ENCODE measurements at places on chromosomes 5 and 9. TPM values are rescaled to one million over a fixed set of nuclear protein-coding genes. Genes with fewer than 3 reads are reported as not detected.

DNA sequence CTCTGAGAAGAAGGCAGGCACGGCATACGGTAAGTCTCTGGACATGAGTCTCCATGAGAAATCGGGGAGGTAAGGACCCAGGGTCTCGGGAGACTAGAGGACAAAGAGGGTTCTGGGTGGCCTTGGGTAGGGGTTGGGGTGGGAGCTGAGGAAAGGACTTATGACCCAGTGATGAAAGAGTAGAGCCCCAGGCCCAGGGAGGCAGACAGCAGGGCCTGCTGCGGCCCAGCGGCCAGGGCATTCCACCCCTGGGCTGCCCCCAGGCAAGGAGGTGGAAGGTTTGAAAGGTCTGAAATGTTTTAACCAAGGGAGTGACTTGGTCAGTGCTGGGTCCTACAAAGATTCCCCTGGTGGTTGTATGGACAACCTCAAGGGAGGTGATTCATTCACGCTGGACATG lies 89.1 kb downstream of the CRB2 start:
- no peak for DNase-seq
- H3K36me3 ChIP-seq: no peaks in the 10 kb centered on the region
- H3K4me1 ChIP-seq: peaks cover 4% of the 10 kb centered on the region
- H3K4me3 ChIP-seq: no peak overlapping the region
- no peaks in the 10 kb centered on the region for H3K27me3 ChIP-seq

- H3K36me3 ChIP-seq: no peaks in the 10 kb centered on the region
- no peak overlapping the region for H3K4me3 ChIP-seq
- DNase-seq: no peak
- H3K27ac ChIP-seq: no peak overlapping the region
Measured at GRCh38 chr5:60382716-60383115, 317.2 kb downstream of the DEPDC1B start.

DNA sequence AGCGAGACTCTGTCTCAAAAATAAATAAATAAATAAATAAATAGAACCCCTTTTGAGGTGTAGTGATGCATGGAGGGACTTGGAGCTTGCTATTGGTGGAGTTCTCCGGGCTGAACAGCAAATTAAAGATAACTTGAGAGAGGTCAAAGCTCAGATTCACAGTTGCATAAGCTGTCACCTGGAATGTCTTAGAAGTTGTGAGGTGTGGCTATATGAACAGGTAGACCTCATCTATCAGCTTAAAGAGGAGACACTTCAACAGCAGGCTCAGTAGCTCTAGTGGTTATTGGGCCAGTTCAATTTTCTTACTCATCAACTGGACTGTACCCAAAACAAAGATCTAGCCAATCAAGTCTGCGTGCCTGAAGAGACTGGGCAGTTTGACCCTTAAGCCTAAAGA lies 11.7 kb upstream of the STING1 start:
- no peaks in the 10 kb centered on the region for H3K4me1 ChIP-seq
- H3K4me3 ChIP-seq: no peak overlapping the region
- H3K27ac ChIP-seq: no peak overlapping the region
- H3K27me3 ChIP-seq: no peaks in the 10 kb centered on the region
- no peaks in the 10 kb centered on the region for H3K36me3 ChIP-seq
- DNase-seq: no peak

ANKDD1B gene
- total RNA-seq: 0.25 TPM

MYMK gene
- not detected for total RNA-seq

NTRK2 gene
- not detected for total RNA-seq
